ENCODE measurements at places on chromosomes 2 and 18.

GRCh38 chr18:13011719-13012118, 20.6 kb downstream of the CEP192 start:
- DNase-seq = no peak

- no peak for DNase-seq
Measured at GRCh38 chr2:30566631-30567030, 119.6 kb downstream of the LCLAT1 start.

GRCh38 chr2:155525199-155525598, 807.3 kb downstream of the NR4A2 start:
- DNase-seq = no peak

DNA sequence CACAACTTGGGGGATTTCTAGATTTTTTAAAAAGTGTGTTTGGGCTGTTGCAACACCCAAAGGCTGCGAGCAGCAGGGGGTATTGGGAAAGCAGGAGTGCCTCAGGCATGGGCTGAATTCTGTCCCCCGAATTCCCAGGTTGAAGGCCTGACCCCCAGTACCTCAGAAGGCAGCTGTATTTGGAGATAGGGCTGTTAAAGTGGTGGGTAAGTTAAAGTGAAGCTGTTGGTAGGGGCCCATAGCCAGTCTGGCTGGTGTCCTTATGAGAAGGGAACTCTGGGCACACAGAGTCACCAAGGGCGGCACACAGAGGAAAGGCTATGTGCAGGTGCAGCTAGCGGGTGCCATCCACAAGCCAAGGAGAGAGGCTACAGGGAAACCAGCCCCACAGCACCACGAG, 717.4 kb downstream of the GALR1 start:
- no peak for DNase-seq

GRCh38 chr2:2703762-2704427, 372.8 kb upstream of the MYT1L start:
- DNase-seq = no peak

GRCh38 chr2:144596073-144596871, 76.4 kb upstream of the ZEB2 start:
- no peak for DNase-seq

DNA sequence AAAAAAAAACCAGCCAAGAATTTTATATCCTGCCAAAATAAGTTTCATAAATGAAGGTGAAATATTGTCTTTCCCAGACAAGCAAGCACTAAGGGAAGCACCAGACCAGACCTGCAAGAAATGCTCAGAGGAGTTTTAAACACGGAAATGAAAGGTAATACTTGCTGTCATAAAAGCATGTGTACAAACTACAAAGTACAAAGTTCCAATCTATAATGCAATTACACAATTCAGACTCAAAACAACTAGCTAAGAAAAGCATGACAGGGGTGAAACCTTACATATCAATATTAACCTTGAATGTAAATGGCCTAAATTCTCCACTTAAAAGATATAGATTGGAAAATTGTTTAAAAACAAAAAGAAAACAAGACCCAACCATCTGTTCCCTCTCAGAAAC, 45.0 kb upstream of the ASXL3 start:
- no peak for DNase-seq

DNA sequence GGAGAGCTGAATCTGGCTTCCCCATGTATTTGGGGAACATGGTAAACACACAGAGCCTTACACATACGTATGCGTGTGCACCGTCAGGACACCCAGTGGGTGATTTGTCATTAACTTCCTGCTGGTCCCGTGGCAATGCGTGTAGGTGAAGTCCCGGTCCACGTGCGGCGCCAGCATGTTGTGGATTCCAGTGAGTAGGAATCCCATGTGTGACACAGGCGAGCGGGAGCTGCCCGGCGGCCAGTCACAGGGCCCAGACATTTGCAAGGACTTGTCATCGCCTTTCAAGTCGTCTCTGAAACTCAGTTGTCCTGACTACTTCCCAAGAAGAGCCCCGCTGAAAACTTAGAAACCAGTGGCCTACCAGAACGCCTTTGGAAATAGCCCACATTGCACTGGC, 102.0 kb downstream of the RNF144A start:
- no peak for DNase-seq

DNA sequence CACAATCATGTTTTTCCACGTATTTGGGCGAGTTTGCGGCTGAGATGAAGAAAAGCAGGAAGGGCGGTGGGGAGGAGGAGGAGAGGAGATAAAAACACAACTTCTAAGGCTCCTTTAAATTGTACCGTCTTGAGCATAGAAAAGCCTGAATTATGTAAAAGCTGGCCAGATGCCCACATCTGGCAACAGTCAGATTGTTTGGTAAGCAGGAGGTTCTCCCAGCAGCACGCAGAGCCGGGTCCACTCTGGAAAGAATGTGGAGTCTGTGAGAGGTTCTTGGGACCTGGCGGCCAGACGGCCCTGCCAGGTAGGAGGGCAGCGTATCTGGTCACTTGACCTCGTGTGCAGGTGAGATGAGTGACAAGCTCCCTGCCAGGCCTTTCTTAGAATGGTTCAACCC, 215.3 kb upstream of the APCDD1 start:
- DNase-seq = peak; percentile 53

DNA sequence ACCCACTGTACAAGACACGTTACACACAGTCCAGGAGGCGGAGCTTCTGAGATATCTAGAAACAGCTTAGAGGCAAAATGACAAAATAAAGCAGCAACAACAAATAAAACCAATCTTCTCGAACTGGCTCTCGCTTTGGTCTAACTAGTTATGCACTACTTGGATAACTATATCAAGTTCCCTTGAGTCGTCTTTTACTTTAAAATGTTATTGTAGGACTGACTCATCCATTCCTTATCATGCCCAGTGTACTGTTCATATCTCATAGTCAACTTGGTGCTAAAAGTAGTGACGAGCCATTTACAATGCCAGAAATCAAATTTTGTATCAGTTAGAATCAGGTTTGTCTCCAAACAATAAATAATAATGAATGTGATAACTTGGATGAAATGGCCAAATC, 102.5 kb upstream of the SLC35G4 start:
- no peak for DNase-seq

DNA sequence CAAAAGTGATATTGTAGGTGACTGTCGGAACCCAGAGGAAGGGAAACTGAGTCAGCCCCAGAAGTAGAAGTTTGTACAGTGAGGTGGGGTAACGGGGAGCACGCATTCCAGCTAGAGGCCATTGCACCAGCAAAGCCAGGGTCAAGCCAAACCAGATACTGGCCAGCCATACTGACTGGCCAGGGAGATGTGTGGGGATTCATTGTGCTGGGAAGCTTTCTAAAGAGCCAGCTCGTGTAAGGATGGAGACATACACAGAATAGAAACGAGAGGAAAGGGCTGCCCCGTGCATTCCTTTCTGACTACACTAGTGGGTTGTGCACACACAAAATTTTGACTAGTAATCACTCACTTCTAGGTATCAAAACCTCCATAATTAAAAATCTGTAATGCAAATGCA, 175.3 kb upstream of the PID1 start:
- no peak for DNase-seq

DNA sequence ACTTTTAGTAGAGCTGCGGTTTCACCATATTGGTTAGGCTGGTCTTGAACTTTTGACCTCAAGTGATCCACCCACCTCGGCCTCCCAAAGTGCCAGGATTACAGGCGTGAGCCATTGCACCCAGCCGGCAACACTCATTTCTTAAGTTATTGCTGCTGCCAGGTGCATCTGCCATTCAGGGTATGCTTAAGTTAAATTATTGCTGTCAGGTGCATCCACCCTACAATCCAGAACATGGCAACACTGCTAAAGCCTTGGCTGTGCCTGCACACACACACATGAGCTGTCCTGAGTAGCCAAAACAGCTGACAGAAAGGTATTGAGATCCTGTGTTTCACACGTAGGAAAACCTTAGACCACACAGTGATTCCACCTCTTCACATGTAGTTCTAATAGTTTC, 148.2 kb downstream of the FAM161A start:
- DNase-seq = no peak

- DNase-seq = no peak
Measured at GRCh38 chr18:34723143-34723542, 13.0 kb downstream of the DTNA start.

DNA sequence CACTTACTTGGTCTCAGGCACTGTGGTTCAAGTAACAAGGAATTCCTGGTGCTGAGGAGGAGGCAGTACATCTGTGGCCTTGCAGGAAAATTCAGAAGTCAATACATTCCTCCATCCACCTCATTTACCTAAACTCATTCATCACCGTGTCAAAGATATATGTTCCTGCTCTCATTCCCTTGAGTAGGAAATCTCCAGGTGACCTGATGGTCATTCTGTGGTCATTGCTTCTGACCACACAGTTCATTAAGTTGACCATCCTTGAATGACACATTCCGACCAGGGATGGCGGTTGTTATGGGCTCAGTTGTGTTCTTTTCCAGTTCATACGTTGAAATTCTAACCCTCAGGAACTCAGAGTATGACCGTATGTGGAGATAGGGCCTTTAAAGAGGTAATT, 2.1 kb upstream of the STK17B start:
- no peak for DNase-seq

GRCh38 chr2:84393829-84394228, 65.3 kb downstream of the SUCLG1 start:
- DNase-seq = no peak

DNA sequence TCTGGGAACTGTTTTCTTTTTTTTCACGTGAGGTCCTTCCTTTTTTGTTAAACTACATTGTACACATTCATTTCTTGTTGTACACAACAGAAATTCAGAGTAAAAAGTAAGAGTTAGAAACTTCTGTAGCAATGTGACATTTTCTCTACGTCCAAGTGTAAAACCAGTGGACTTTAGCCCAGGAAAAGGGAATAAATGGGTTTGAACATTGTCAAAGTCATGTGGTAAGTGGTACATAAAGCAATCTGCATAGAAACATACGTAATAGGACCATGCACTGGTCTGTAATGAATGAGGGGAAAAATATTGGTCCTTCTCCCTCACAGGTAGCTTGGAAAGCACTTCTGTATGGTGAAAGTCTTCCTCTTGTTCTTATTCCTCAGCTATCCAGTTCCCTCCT, 421.4 kb downstream of the SETBP1 start:
- DNase-seq = no peak

DNA sequence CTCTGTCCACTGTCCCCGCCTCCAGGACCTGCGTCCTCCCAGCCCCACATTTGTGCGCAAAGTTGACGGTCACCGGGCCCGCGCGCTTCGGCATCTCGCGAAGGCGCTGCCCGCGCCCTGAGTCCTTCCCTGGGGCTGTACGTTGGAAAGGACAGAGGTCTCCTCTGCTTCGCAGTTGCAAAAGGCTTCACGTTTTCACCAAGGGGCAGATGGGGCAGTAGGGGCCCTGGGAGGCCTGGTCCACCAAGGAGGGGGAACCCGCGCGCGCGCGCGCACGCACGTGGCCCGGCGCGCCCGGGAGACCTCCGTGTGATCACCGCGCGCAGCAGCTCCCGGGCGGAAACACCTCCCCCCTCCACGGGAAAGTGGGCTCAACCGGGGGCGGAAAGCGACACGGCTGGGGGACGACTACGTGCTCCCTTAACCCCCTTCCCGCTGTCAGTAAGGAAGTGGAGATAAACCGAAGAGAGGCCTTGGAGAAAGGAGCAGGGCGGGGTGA, 21.9 kb downstream of the TEX44 start:
- DNase-seq = peak; percentile 78

GRCh38 chr2:232203936-232204335, 174.6 kb upstream of the ALPP start:
- no peak for DNase-seq
